ENCODE measurements at places on chromosomes 2 and 18. TPM values are rescaled to one million over a fixed set of nuclear protein-coding genes. Genes with fewer than 3 reads are reported as not detected.

Gene NOSTRIN
- polyA plus RNA-seq = 54.7 TPM

Gene INHA
- 0.90 TPM for polyA plus RNA-seq

DNA sequence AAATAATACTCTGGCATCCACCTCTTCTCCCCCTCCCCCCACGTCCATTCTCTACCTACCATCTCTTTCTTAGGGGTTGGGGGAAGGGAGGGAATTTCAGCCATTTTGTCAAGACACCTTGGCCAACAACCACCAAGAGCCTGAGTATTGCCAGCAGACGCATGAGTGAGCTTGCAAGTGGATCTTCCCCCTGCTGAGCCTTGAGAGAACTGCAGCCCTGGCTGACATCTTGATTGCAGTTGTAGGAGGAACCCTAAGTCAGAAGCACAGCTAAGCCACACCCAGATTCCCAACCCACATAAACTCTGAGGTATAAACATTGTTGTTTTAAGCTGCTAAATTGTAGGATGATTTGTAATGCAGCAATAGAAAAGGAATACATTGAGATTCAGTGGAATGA lies 165.6 kb downstream of the TMEFF2 start:
- no peak for DNase-seq

- no peak for DNase-seq
These were observed 73.1 kb upstream of the RBMS1 start for GRCh38 chr2:160566717-160567116.

- no peak for DNase-seq
These were observed 7.2 kb upstream of the ABCB11 start for GRCh38 chr2:169038338-169038757.

DNA sequence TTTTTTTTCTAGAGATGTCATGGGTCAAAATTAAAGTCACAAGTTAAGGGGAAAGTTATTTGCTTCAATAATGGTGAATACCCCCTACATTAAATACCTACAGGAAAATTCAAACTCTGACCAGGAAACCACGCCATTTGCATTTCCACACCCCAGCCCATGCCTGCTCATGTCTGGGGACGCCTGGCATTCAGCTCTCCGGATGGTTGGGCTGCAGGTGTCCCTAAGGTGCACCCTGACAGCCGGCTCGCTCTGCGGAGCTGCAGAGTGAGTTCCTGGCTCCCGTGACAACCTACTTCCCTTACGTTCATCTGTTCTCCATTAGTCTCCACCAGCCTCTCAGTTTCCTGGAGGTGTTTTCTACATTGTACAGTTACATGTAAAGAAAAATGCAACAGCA lies 122.7 kb upstream of the RIOK3 start:
- DNase-seq = no peak

DNA sequence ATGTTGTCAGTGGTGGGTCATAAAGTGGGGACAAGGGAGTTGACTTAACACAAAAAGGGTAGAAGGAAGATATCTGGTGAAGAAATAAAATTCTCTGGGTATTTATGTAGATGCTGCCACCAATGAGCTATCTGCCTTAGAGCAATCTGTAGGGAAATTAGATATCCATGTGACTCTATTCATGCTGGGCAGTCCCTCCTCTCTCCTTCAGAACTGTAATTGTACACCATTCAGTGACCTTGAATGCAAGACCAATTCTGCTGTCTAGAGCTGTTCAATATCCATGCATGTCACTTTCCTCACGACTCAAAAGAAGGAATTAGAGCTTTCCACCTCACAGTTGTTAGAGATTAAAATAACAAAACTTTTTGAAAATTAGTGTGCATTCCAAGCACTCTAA lies 28.6 kb upstream of the TDRD15 start:
- DNase-seq = no peak

GRCh38 chr2:112084689-112085374 lies 29.8 kb downstream of the TMEM87B start:
- no peak for DNase-seq

DNA sequence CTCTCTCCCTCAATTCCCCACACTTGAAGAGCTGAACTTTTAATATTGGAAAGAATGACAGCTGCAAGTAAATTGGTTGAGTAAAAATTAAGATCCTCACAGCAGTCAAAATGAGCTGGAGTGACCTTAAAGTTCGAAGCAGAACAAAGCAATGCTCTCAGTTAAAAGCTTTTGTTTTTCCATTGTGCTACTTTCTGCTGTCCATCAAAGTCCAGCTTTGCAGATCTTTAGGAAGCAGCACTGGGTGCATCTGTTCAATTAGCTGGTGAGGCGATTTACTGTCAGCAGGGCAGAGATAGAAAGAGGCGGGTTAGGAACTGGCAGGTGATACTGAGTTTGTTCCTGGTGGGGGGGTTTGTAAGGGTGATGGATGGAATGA lies 834.8 kb downstream of the CPS1 start:
- DNase-seq = no peak
